ENCODE measurements at places on chromosomes 2 and 18.

GRCh38 chr2:25431604-25432003 lies 89.9 kb upstream of the DNMT3A start:
- DNase-seq: no peak

GRCh38 chr2:127641846-127642507 lies 4.0 kb upstream of the GPR17 start:
- no peak for DNase-seq

GRCh38 chr18:36338403-36338933 lies 41.0 kb downstream of the FHOD3 start:
- DNase-seq: no peak

GRCh38 chr18:47490882-47491281 lies 239.4 kb upstream of the SKOR2 start:
- no peak for DNase-seq

GRCh38 chr2:7516484-7517063 lies 599.4 kb downstream of the RNF144A start:
- no peak for DNase-seq

DNA sequence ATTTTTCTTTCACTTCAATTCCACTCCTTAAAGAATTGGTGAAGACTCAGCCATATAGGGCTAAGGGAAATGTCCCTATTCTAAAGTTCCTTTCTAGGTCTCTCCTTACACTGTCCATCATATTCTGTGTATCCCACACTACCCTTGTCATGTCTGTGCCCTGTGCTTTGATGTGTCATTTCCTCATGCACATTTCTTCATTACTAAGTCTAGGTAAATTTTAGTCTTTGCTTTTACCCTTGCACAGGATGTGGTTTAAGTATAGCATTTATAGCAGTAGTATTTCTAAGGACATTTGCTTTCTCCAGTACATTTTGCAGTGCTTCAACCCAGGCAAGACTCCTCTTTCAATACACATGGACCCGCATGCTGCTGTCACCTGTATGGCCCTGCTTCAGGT lies 221.5 kb upstream of the ACVR2A start:
- DNase-seq: peak; percentile 49

- no peak for DNase-seq
Observed at GRCh38 chr2:33104052-33104623, 157.4 kb downstream of the LTBP1 start.

- no peak for DNase-seq
Observed at GRCh38 chr18:24388957-24389356, 8.7 kb downstream of the OSBPL1A start.

- no peak for DNase-seq
Observed at GRCh38 chr2:45944074-45944473, 292.6 kb downstream of the PRKCE start.

- no peak for DNase-seq
Observed at GRCh38 chr2:241036964-241037421, 38.6 kb downstream of the SNED1 start.

DNA sequence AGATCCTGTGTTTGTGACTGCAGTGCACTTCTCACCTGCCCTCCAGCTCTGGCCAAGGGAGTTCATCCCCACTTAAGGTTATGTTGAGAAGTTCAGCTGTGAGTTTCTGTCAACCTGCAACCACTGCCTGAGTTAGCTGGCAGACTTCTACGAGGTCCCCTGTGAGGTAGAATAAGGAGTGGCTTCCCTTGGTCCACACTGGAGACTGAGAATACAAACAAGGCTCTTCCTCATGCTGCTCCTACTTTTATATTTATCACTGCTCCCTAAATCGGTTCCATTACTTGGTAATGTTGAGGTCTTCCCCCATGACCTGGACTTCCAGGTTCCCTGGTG lies 353.2 kb upstream of the CWC22 start:
- DNase-seq: no peak

DNA sequence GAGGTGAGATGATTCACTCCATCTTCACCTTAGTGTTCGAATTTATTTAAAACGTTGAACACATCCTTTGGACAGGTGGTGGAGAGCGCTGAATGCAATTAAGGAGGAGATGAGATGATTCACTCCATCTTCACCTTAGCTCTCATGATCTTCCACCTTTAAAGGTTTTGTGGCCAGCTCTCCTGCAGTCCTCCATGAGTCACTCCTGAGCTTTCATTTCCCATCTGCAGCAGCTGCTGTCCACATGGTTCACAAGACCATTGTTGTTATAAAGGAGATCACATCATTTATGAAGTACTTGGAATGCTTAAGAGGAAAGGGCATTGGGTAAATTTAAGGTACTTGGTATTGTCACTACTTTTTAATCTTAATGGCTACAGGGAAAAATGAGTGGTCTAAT lies 298.5 kb downstream of the PAX3 start:
- DNase-seq: no peak

GRCh38 chr18:39604836-39605235 lies 2039.2 kb upstream of the CELF4 start:
- peak; percentile 10 for DNase-seq

GRCh38 chr2:31051258-31052140 lies 86.7 kb downstream of the GALNT14 start:
- DNase-seq: peak; percentile 80

DNA sequence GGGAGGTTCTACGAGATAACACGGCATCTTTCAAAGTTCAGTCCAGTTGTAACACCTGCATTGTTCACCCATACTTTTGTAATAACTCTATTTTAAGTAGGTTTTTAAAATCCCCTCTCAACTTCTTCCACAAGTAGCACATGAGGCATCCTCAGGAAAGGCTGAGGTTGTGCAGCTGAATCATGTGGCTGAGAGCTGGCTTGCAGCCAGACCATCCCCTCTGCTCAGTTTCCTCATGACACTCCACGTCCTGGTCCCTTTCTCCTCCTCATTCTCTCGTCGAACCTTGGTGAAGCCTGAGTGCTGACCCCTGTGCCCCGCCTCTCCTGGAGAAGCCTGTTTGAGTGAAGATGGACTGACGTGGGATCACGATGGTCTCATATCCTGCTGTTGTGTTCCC lies 42.5 kb downstream of the POU3F3 start:
- DNase-seq: no peak

DNA sequence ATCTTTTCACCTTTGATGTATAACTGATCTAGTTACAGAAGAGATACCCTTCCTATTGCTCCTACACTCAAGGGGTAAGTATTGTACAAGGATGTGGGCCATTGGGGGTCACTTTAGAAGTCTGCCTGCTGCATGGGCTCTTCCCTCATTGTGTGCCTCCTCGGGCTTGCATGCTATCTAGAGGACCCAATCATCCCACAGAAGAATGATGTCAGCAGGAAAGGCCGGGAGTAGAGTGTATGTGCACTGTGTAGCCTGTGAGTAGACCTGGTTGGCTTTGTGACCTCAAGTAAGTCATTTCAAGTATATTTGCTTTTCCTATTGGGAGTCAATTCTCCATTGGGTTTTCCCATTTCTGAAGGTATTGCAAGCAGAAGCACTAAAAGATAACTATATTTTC lies 129.5 kb upstream of the TRIB2 start:
- DNase-seq: peak; percentile 45

- no peak for DNase-seq
Observed at GRCh38 chr18:13392029-13392750, 173.6 kb downstream of the LDLRAD4 start.

DNA sequence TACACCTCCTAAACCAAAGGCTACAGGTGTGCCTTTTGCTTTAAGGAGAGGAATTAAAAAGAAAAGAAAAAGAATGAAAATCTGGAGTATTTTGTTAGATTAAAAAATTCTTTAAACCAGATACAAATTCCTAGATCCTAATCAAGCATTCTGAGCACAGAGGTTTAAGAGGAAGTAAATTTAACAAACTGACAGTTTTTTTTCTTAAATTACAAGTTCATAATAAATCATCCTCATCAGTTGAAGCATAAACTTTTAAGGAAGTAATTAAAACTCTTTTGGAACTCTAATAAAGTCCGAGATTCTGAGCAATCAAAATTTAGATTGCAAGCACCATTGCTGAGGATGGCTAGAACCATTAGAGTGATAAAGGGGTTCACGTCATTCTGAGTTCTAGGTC lies 75.1 kb downstream of the POLE4 start:
- DNase-seq: no peak

GRCh38 chr2:238106339-238106697 lies 6.2 kb downstream of the ESPNL start:
- no peak for DNase-seq

DNA sequence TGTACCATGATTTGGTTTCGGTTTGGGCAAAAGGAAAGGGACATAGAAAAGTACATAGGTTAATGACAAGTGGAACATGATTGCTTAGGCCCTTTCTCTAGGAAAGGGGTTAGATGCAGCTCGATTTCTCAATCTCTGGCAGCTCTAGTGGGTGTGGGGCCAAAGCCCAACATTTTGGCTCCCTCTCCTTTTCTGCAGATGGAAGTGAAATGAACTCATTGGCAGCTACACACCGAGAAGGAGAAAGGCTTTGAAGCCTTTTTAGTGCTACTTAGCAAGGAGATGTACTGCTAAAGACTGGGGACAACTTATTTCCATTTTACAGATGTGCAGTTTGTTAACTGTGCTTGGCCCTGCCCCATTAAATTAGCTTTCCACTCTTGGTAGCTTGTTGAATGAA lies 93.8 kb downstream of the LYPD6B start:
- DNase-seq: no peak

DNA sequence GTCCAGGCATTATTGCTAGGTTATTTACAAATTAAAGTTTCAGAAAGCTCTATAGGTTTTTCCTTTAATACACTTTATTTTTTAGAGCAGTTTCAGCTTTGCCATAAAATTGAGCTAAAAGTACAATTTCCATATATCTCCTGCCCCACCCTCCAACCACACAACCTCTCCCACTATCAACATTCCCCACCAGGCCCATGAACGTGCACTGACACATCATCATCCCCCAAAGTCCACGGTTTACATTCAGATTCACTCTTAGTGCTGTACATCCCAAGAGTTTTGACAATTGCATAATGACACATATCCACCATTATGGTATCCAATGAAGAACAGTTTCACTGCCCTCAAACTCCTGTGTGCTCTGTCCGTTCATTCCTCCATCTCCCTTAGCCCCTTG lies 139.4 kb downstream of the NBAS start:
- no peak for DNase-seq

GRCh38 chr2:61469424-61470121 lies 1.3 kb downstream of the USP34 start:
- no peak for DNase-seq

GRCh38 chr18:24605444-24605843 lies 145.0 kb downstream of the HRH4 start:
- DNase-seq: no peak

GRCh38 chr2:178836807-178837206 lies 29.6 kb upstream of the TTN start:
- DNase-seq: no peak

- no peak for DNase-seq
Observed at GRCh38 chr2:236944561-236944960, 141.1 kb upstream of the COPS8 start.

GRCh38 chr2:151733771-151734672 lies at the start of gene NEB:
NEB (minus strand) TSS chr2:151734476; CDS start chr2:151733156, 1,320 bp downstream.
- DNase-seq: no peak

- no peak for DNase-seq
Observed at GRCh38 chr2:133504566-133505505, 63.4 kb downstream of the NCKAP5 start.

DNA sequence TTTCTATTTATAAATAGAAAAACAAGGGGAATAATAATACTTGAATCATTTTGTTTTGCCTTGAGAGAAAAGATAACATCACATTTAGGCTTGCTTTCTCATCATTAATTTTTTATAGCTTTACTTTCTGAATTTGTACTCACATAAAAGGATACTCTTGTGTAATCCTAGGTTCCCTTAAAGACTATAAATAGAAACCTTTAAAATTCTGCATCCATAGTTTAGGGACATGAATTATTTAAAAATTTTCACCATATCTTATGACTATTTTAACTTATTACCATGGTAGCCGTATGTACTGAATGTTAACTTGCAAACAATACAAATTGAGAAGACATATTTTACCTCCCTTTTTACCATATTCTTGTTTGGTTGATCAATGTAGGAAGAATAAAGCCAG lies 143.5 kb upstream of the CWC22 start:
- DNase-seq: no peak

GRCh38 chr2:60079562-60079961 lies 473.9 kb downstream of the BCL11A start:
- DNase-seq: no peak

GRCh38 chr2:189131991-189132390 lies 47.6 kb downstream of the COL5A2 start:
- no peak for DNase-seq

DNA sequence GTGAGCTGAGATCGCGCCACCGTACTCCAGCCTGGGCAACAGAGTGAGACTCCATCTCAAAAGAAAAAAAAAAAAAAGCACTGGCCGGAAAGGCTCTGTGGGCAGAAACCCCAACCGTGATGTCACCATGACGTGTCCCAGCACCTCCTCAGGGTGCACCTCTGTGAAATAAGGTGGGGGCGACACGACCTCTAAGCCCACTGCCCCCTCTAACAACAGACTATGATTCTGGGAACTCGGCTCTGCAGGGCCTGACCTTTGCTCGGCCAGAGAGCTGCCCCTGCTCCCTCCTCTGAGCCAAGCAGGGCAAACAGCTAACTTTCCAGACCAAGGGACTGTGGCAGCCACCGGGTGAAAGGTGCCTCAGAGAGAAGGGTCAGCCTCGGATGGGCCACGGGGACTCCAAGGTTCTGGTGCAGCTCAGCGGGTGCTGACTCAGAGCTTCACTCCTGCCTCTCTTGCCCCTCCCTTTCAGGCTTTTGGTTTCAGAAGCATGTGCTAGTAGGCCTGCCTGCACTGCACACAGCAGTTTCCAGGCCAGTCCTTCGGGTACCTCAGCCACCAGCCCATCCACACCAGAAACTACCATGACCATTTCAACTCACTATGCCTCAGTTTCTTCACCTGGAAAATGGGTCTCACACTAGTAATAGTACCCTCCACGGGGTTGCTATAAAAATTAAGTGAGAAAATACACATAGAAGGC lies 8.0 kb downstream of the TMBIM1 start:
- peak; percentile 72 for DNase-seq

GRCh38 chr2:37819186-37819585 lies 105.9 kb upstream of the RMDN2 start:
- DNase-seq: no peak

DNA sequence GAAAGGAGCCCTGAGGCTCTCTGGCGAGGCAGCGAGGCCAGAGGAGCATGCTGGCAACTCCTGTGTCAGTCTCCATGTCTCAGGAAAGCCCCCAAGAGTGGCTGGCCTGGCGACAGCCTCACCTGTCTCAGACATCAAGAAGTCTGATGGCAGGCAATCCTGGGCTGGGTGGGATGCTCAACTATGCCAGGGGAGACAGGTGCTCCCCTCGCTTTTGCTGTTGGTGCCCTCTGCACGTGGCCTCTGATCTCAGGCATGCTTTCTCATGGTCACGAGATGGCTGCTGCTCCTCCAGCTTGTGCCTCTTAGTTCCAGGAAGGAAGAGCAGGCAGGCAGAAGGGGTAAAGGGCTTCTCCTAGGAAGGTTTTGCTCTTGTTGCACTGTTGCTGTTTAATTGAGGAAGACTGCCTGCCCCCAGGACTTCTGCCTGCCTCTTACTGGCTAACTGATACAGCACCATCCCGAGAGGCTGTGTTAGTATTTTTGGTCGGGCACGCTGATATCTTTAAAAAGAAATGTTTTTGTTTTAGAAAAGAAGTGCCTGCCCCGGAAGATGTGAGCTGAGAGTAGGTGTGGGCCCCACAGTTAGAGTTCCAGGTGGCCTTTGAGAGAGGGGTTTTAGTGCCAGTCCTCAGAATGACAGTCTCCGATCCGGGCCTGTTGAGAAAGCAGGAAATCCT lies 344.8 kb upstream of the HS6ST1 start:
- no peak for DNase-seq

All from suppressor macrophage treated with lipopolysaccharide for 1 hour (primary cell).